ENCODE measurements at places on chromosomes 7 and 10.

DNA sequence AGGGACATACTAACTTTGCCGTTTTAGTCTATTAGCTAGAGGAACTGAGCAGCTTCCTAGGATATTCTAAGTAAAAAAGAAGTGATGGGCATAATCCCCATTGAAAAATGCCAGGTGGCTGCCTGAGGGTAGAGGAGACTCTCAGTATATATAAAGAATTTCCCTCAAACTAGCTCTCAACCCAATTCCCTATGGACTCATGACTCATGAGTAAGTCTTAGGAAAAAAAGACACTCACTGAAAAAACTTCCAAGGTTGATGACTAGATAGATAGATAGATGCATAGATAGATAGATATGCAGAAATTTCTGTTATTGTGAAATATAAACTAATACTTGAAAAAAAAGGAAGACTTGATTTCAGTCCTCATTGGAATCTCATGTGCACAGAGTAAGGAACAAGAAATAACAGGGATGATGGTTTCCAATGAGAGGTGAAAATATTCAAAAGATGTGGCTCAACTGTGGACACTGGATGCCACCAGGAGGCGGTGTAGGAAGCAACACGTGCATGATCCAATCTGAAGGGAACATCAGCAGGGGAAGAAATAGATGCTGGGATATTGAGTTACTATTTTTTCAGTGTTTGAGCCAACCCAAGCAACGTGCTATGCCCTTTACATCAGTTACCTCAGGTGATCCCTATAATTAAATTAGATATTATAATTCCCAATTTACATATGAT lies 711.0 kb upstream of the LRRTM3 start:
- no peak for DNase-seq

DNA sequence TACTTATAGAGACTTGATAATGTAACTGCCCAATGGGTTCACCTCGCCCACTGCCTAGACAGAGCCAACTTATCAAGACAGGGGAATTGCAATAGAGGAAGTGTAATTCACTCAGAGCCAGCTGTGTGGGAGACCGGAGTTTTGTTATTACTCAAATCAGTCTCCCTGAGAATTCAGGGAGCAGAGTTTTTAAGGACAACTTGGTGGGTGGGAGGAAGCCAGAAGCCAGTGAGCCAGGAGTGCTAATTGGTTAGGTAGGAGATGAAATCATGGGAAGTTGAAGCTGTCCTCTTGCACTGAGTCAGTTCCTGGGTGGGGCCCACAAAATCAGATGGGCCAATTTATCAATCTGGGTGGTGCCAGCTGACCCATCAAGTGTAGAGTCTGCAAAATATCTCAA lies 20.1 kb upstream of the C7orf33 start:
- DNase-seq: no peak

DNA sequence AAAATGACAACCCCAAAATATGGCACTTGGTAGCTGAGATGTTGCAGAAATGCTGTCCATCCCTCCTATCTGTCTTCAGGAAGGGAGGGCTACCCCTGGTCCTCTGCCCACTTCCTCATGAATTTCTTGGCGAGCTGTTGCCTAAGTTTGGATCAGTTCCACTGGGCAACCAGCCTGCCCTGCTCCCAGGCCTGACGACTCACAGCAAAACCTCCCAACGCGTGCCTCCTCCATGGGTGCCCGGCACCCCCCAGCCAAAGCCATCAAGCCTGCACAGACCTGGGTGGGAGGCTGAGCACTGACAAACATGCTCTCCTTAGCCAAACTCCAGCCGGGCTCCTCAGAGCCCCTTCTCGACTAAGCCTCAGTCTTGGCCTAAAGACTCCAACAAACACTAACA lies 8.9 kb downstream of the VSTM4 start:
- DNase-seq: no peak

DNA sequence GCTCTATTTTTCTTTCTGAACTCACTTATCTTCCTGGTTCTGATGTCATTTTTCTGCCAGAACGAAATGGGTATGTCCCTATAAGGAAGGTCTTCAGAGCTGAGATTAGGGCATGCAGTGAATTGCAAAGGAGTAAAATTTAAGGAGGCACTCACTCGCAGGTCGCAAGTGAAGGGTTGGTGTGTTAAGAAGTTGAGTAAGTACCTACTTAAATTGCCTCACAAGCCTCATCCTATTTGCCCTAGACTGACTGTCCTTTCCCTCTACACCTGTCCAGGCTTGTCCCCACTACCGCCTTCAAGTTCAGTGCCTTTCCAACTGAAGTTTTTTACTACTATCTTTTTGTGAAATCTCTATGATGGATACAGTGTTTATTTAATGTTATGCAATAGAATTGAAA lies 191.5 kb downstream of the AHR start:
- no peak for DNase-seq

- peak; percentile 39 for DNase-seq
These were observed 282.1 kb downstream of the KCND2 start for GRCh38 chr7:120554960-120555571.
